Ascending aorta (tissue), 2 donors: ENCODE measurements at places on chromosomes 13 and 19.

- no peak for DNase-seq
Observed at GRCh38 chr13:97999653-98000052, 46.2 kb downstream of the IPO5 start.

DNA sequence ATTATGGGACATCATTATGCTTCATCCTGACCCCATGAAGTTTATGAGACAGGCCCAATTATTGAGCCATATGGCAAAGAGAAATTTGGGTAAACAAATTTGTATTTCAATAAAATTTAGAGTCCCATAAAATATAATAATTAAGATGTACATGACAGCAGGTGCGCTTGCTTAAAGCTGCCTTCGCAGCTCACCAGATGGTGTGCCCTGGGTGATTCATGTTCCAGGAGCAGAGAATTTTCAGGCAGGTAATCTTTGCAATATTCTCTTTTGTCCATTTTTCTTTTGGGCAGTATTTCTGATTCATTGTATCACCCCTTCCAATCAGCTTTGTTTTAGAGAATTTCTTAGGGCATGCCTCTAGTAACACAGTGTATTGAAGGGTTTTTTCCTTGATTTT is 39.5 kb upstream of the WASF3 start:
- DNase-seq, result no peak

GRCh38 chr13:53052675-53053074 is 24.1 kb downstream of the OLFM4 start:
- DNase-seq, result no peak

GRCh38 chr13:19864746-19865309 is 1.4 kb upstream of the ZMYM5 start:
- DNase-seq, result no peak

DNA sequence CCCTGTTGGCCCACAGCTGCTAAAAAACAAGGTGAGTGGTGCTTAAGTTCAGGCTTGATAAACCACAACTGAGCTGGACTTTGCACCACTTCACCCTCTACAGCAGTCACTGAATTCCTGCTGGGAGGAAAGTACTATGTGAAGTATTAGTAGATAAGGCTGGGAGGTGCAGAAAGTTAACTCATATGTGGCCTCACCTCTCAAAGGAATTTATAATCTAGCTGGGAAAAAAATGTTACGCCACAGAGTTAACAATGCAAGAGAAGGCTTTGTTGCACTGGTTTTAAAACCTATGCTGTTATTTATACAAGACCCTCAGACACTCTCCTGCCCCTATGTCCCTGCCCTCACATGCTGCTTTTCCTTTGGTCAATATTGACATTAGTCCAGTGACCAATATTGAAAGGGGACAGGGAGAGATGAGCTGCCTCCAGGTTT is 60.9 kb downstream of the LIG4 start:
- DNase-seq, result no peak

GRCh38 chr13:46775385-46776107 is 21.4 kb downstream of the ESD start:
- DNase-seq, result no peak

DNA sequence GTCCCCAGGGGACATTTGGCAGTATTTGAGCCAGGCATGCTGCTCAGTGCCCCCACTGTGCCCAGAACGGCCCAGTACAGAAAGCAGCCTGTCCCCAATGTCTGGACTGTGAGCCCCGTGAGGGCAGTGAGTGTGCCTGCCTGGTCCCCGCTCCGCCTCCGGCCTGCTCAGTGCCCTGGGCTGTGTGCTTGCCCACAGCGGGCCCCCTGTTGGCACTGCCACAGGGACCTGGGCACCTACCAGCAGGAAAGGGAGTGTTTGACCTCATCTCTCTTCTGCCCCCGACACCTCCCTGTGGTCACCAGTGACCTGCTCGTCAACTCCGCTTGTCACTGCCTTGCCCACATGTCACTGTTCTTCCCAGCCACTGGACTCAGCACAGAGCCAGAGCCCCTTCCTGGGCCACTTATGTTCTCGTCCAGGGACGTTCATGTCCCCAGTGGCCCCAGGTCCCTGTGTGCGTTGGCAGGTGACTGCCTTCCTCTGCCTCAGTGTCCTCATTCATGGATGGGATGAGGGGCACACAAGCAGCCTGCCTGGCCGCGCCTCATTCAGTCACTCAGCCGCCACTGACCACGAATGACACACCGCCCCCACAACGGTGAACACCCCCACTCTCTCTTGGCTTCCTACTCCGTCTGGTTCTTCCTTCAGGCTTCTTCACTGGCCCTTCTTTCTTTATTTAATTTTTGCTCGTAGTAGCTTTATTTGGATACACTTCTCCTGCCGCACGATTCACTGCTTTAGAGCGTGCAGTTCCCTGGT is 2.8 kb downstream of the FZR1 start:
- no peak for DNase-seq

DNA sequence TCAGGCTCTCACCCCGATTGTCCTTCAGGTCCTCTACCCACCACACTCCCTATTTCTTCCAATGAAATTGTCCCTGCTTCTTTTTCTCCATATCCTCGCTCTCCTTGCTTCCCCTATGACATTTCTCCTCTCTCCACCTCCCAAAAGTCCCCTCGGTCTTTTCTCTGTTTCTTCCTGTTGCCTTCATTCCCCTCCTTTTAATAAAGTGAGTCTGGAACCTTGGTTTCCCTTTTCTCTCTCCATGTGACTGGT is 676 bp upstream of the ZNF574 start:
- DNase-seq, result no peak

GRCh38 chr19:48837687-48838086 is 1.4 kb upstream of the HSD17B14 start:
- DNase-seq, result no peak

DNA sequence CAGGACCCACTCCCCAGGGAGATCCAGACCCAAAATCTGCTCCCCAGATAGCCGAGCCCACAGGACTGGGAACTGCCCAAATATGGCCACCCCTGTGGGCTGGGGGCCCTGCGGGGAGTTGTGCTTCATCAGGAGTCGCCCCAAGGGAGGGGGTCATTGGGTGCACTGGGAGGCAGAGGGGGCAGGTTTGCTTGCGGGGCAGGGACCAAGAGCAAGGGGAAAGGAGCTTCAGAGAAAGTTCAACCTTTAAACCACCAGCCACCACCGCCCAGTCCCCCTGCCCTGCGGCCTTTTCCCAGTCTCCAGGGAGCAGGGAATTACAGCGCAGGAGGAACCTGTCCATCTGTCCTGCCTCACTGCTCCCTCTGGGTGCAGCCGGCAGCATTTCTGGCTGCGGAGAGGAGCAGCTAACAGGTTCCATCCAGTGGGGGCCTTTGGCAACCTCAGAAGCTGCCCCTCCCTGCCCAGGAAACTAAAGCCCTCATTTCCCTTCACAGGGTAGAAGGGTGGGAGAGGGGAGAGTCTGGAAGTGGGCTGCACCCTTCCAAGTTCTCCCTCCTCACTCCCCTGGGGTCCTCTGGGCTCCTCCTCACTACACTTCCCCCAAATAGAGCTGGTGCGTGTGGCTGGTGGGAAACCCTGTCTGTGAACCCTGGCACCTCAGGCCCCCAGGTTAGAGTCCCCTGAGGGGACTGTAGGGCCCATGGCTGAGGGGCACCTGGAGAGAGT is 13.8 kb upstream of the ASF1B start:
- DNase-seq, result no peak

DNA sequence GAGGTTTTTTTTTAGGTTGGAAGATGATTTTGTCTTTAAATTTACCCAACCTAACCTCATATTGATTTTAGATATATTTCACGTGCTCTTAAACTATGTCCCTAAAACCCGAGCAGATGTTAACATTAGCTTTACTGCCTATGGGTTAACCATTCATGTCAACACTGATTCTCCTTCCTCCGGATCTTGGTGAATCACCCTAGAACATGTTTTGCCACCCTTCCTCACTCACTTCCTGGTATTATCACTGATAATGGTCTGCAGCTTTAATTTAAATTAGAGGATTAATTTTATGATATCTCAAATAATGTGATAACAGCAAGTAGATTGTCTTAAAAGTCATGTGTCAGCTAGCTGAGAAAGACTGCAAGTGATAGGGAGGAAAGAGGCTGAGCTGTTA is 31.9 kb downstream of the HTR2A start:
- no peak for DNase-seq

DNA sequence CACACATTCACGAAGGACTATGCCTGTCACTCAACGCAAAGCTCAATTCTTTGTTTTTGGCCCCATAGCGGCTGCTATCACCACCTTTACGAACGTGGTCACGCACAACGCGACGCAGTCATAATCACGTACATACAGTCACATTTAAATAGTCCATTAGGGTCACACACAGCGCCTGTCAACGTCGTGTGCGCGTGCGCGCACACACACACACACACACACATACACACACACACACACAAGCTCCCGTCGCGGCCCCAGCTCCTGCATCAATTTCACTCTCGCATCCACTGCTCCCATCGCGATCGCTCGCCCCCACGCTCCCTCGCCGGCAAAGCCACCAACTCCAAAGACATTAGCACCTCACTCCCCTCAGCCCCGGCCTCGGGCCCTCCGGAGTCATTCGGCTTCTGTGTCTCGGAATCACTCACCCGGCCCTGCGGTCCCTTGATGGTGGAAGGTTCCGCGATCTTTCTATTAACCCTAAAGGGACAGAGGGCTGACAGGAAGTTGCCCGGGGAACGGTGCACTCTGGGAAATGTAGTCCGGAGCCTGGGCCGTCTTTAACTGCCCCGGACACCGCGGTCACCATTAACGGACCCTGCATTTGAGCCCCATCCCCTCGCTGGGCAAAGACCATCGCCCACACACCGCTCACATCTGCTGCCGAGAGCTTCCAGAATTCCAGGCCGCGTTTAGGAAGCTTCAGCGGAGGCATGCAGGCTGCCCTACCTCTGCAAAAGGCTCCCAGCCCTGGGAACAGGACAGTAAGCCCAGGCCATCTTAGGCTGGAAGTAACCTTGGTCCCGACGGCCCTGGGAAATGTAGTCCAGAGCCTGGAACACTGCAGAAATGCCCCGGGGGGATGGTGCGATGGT is at the start of gene ZNF790:
TSS of gene ZNF790 (minus strand) at position 482 of the 878 bp plus-strand sequence. CDS start 12,768 bp downstream, outside the sequence.
- DNase-seq, result peak; percentile 94

DNA sequence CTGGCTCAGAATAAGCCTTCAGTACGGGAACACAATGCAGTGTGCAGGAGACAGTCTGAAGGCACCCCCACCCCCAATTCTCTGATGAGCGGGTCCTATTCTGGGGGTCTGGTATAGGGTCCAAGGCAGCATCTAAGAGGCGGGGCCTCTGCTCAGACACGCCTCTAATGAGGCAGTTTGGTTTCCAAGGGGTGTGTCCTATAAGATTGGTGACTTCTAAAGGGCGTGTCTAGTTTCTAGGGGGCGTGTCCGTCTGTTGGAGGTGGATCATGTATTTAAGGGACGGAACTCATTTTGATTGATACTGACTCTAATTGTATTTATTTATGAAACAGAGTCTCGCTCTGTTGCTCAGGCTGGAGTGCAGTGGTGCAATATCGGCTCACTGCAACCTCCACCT is 8.7 kb downstream of the FIZ1 start:
- no peak for DNase-seq

DNA sequence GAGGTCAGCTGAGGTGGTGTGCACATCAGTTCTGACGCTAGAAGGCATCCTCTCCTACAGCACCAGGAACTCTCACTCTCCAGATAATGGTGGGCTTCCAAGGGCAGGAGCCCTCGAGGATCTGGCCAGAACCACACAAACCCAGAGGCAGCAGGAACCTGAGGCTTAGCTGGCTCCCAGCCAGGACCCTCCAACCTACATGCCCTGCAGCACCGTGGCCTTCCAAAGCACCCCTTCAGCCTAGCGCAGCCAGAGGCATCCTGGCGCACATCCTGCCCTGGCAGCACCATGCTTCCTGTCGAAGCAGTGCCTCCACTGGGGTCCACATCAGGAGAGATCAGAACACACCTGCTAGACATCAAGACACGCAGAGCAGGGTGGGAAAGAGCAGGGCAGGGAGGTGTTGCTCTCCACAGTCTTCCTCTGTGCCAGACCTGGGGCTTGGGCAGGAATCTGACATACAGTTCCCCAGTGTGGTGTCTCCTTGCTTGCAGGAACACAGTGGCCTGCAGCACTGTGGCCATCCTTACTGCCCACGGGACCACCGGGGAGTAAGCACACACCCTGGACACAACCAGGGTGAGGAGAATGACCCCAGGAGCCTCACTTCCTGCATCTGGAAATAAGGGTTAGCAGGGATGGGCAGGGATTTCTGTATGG is 21.7 kb downstream of the TUBA3C start:
- DNase-seq, result no peak

- no peak for DNase-seq
Observed at GRCh38 chr19:56751078-56751489, 79.5 kb upstream of the ZNF835 start.

- peak; percentile 92 for DNase-seq
Observed at GRCh38 chr19:1652471-1653299, at the start of gene TCF3. Gene TCF3, minus strand, starts transcription at chr19:1652615. Its CDS starts 2,367 bp downstream, at chr19:1650248.

DNA sequence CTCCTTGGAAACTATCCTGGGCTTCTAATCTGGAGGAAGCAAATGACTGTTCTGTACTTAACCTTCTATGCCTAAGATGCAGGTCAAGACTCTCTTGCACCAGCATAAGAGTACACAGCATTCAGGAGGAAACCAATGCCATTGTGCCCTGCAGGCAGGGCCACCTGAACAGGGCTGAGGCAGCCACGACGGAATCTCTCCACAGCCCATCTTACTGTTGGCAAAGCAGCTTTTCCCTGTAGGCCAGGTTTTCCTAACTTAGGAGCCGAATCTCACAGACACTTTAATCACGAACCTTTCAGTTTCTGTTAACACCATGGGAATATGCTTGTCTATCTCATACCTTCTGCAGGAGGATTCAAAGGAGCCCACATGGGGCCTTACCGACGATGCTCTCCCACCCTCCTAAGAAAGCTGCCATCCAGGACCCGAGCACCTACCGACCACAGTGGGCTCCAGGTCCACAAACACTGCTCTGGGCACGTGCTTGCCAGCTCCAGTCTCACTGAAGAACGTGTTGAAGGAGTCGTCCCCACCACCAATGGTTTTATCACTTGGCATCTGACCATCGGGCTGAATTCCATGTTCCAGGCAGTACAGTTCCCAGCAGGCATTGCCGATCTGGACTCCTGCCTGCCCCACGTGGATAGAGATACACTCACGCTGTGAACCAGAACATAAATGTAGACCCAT is 2.6 kb downstream of the TUBA3C start:
- DNase-seq, result no peak

GRCh38 chr19:8371011-8371804 is 7.3 kb downstream of the ANGPTL4 start:
- no peak for DNase-seq

- peak; percentile 86 for DNase-seq
Observed at GRCh38 chr19:12994701-12995595, at the start of gene NFIX. Gene NFIX, plus strand, starts transcription at chr19:12995475. Its CDS starts 363 bp downstream, at chr19:12995838.

GRCh38 chr19:41935760-41936415 is 7.6 kb upstream of the ERFL start:
- no peak for DNase-seq

GRCh38 chr19:39997638-39998216 is 867 bp downstream of the ZNF546 start:
- no peak for DNase-seq

- DNase-seq, result no peak
Observed at GRCh38 chr13:104872153-104872552, 1663.3 kb downstream of the EFNB2 start.

GRCh38 chr13:99642006-99642405 is 140.7 kb downstream of the TM9SF2 start:
- DNase-seq, result no peak
